ENCODE measurements at places on chromosomes 7 and 10.

DNA sequence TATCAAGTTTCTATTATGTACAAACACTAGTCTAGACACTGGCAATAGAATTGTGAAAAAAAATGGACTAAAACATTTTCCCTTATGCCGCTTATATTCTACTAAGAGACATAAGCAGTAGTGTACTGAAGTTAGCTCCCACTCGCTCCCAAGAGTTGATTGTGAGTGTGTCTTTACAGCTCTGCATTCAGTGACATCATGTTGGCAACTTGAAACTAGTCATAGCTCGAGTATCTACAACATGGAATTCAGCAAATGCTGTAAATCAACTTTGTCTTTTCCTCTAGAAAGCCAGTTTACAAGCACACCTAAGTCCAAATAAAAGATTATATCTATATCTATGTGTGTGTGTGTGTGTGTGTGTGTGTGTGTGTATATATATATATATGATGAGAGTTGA lies 58.8 kb upstream of the MAGI2 start:
- no peak for DNase-seq

DNA sequence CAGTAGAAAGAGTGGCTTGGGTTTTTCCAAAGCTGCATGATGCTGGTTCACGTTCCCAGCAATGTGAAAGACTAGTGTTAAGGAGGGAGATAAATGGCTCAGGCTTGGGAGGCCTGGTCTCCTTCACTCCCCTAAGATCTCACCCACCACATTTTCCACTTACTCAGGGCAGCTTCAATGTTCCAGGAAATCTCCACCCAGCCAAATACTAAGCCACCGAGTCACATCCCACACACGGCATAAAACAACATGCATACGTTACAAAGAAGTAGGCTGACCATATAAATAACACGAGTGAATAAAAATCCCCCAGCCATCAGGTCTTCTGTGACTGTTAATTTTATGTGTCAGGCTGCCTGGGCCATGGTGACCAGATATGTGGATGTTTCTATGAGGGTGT lies 303.5 kb downstream of the SFMBT2 start:
- no peak for DNase-seq

DNA sequence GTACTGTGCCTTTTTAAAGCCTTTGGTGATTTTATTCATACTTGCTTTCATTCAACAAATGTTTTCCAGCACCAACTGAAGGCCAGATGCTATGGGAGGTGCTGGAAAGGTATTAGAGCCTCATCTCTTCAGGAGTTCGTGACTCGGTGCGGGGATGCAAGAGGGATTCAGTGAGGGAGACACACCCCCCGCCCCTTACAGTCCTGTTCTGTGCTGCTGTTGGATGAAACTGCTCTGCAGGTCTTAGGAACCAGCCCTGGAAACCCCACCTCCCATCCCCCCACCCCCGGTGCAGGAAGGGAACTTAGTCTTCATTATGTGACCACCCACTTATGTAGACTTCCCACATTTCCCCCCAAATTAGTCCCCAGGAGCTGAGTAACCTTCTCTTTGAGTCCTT lies 110.4 kb downstream of the INSYN2A start:
- DNase-seq, result no peak

DNA sequence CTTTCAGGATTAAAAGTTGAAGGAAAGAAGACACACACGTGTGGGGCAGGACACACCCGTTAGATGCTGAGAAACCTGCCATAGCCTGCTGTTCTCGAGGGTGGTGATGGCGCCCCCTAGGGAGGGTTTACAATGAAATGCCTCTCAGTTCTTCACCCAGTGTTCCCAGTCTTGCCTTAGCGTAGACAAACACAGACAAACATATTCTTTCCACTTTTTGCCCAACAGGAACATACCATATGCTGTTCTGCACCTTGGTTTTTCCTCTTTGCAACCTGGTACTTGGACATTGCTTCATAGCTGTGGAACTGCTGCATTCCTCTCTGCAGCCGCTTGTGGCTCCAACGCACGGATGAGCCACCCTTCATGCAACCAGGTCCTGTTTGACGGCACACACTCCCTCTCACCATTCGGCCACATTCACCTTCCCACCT lies 23.3 kb upstream of the HSPA12A start:
- no peak for DNase-seq

Measured in stimulated activated CD8-positive, alpha-beta memory T cell treated with anti-CD3 and anti-CD28 coated beads, Interleukin-15, amount 100 ng/mL, for 24 hours (primary cell).